ENCODE measurements at places on chromosomes 1 and 21.

GRCh38 chr1:3283849-3284248, 170.6 kb upstream of the ARHGEF16 start:
- DNase-seq, result no peak

- DNase-seq, result no peak
Observed at GRCh38 chr21:41864311-41865001, 14.7 kb downstream of the PRDM15 start.

DNA sequence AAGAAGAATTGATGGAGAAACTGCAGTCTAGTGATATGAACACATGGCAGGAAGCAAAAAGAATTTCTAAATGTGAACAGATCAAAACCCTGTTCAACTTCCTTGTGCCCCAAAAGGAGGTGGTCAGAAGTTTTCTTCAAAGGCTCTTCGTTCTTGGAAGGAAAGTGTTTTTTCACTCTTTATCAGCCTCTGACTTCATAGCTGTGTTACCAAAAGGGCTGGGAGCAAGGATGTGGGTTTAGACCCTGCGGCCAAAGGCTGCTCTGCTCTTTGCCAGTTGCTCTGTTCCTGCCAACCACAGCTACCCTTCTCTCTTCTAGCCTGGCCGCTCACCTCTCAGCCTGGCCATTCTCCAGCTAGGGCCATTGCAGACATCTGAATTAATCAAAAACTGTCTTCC, 53.8 kb downstream of the PTGER3 start:
- DNase-seq, result no peak

GRCh38 chr1:6506210-6507036, 15.0 kb upstream of the PLEKHG5 start:
- no peak for DNase-seq

DNA sequence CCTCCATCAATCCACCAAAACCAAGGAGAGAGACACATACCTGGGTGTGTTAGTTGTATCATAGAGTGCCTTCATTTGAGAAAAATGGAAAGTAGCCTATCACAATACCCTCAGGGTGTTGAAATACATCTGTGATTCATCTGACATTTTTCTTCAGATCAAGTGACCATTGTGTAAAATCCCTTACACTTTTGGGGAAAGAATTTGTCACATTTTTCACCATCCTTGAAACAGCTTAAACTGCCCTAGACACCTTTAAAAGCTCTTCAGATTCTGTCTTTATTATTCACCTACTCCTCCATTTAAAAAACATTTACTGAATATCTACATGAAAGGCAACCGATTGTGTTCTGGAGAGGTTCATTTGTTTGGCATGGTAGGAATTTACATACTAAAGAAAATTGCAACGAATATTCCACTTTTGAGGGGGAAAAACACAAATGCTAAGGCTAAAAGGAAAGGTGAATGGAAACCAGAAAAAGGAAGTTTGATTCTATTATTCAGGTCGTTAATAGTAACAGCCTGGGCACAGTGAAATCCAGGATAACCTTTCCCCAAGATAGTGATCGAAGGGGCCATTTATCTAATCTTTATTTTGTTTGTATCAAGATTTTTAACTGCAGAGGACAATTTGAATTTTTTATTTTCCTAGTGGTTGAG, 70.4 kb upstream of the SAMSN1 start:
- DNase-seq, result no peak

- DNase-seq, result no peak
Observed at GRCh38 chr1:54277451-54278341, 77.7 kb downstream of the MRPL37 start.

DNA sequence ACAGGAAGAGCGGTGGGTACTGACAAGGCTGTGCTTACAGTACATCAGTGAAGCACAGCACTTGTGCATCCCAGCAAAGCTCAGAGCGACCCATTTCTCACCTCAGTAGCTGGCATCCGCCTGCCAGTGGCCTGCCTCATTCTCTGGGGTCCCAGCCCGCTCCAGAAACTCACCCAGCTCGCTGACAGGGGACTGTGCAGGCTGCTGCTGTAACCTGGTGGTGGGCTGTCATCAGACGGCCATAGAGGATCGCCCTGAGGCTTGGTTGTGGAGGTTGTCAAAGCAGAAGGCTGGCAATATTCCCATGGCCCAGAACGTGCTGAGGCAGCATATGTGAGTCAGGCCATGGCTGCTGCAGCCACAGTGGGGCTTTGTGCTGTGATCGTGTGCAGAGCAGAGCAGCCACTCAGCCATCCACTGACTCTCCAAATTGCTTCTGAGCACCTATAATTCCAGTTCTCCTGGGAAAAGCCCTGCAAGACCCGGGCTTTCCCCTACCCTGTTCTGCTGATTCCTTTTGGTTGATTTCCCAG, 13.6 kb upstream of the GPR137B start:
- DNase-seq, result no peak

- no peak for DNase-seq
Observed at GRCh38 chr1:33312413-33312749, 8.5 kb downstream of the A3GALT2 start.

DNA sequence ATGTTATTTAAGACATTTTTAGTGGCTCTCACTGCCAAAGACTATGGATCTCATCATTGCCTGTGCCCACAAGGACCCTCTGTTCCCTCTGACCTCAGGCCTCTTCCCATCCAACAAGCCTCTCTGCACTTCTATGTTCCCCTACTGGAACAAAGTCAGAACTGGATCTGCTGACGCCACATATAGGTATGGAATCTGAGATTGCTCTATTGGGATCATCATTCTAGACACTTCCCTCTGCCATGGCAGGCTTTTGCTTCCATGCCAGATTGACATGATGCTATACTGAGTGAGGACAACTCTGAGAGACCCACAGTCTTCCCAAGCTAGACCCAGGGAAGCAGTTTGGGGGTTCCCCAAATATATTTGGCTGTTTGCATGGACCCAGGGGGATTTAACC, 76.0 kb upstream of the ZNF648 start:
- DNase-seq, result no peak

- no peak for DNase-seq
Observed at GRCh38 chr1:89641781-89642180, 8.9 kb downstream of the LRRC8C start.

- peak; percentile 80 for DNase-seq
Observed at GRCh38 chr1:230317823-230318819, 108.0 kb downstream of the PGBD5 start.

- peak; percentile 91 for DNase-seq
Observed at GRCh38 chr1:67685558-67686266, 711 bp downstream of the GADD45A start.

DNA sequence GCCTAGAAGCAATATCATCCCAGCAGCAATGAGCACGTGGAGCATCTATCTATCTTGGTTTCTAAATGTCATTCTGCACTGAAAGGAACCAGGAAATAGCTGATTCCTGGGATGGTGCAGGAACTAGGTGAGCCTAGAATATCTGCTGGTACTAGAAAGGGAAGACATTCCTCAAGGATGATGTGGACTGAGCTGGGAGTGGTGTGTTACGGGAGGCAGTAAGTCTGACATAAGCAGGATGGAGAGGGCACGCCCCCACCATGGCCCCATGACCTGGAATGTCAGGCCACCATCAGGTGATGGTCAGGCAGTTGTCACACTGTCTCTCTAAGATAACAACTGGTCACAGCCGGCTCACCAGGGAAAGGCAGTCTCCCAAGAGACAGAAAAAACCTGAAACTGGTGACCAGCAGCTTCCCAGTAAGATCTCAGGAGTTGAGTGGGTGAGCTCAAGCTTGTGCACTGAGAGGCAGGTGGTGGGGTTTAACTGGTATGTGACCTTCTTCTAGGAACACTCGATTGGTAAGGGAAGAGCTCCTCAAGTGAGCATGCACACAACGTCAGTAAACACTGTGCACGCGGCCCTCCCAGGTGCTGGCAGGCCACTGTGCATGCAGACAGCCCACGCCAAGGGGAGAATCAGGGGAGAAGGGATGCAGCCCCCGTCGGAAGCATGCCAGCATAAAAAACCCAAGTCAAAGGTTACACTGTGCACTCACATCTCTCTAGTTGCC, 148.7 kb downstream of the ADSS2 start:
- no peak for DNase-seq

- no peak for DNase-seq
Observed at GRCh38 chr1:88900883-88901282, 9.5 kb upstream of the GTF2B start.

DNA sequence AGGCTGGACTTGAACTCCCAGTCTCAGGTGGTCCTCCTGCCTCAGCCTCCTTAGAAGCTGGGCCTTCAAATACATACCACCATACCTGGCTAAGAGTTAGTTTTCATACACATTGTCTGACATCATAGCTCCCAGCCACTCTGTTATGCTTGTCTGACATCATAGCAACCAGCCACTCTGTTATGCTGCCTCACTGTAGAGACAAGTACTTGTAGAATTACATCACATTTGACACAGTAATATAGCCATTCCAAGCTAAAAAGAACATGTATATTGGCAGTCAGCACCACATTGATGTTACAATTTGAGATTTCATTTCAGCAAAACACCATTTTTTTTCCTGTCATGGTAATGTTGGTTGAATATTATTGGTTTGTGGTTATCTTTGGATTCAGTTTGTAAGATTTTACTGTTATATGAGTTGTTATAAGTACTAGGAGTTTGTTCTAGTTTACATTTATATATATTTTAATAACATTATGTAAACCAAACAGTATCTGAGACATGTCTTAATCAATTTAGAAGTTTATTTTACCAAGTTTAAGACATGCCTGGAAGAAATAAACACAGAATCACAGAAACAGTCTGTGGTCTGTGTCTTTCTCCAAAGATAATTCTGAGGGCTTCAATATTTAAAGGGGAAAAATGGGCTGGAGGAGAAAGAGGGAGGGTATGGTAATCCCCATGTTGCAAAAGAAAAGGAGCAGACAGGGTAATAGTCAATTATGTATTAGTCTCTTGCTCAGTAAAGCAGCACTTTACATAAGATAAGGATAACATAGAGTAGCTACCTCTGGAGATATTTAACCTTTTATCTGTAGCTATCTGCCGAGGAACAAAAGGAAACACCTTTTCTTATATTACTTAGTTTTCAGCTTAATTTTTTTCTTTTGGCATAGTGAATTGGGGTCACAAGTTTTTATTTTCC, 43.0 kb downstream of the XPR1 start:
- DNase-seq, result no peak

DNA sequence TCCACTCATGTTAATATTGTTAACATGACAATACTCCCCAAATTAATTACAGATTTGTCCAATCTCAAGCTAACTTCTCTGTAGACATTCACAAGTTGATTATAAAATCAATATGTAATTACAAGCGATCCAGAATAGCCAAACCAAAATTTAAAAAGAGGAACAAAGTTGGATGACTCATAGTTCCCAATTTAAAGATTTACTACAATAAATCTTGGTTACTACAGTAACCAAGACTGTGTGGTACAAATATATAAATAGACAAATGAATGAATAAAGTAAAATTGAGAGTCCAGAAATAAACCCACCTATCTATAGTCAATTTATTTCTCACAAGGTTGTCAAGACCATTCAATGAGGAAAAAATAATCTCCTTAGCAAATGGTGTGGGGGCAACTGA, 7.1 kb upstream of the KRTAP10-4 start:
- no peak for DNase-seq

GRCh38 chr21:44872649-44873355, 688 bp downstream of the PTTG1IP start:
- DNase-seq, result no peak

- no peak for DNase-seq
Observed at GRCh38 chr1:111750856-111751255, 4.8 kb upstream of the DDX20 start.

- DNase-seq, result no peak
Observed at GRCh38 chr1:21149855-21150432, 26.8 kb downstream of the EIF4G3 start.

GRCh38 chr1:78622548-78622947, 2.3 kb downstream of the IFI44L start:
- no peak for DNase-seq

DNA sequence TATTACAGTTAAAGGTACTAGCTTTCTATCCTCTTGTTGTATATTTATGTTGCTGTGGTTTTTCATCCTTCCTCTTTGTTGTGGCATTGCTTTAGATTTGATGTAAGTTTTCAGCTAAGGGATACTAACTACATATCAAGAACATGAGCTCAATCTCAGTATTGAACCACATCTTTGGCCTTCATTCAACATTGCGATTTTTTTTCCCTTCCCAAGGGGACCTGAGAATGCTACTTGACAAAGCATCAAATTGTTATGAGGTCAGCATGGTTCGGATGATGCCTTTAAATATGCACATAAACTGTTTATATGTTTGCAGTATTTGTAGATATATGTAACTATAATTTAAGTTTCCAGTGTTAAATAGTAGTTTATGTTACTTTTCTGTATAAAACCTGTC, 31.7 kb upstream of the GPR88 start:
- DNase-seq, result no peak

GRCh38 chr1:166838766-166839599, at the start of gene POGK:
Gene POGK, plus strand, starts transcription at chr1:166839475. Its CDS starts 1,482 bp downstream, at chr1:166840957.
- DNase-seq, result peak; percentile 95

DNA sequence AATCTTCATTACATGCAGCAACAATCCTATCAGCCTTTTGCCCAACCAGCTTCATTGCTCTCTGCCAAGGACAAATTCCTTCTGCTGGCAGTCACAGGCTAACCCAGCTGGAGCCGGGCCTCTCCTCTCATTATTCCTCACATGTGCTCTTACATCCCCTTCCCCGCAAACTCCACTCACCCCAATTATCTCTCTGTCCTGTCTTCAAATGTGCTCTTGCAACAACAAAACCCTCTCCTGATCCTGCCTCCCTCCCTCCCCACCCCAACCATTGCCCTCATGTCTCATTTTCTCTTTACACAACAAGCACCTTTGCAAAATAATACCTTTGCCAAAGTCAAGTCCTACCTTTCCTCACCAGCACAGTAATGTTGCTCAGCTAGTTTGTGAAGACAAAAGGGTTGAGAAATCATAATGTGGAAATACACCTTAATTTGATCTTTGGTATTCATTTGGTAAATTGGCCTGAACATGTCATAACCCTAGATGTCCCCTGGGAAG, 36.0 kb upstream of the DHCR24 start:
- no peak for DNase-seq

GRCh38 chr1:245113649-245114048, 41.1 kb upstream of the KIF26B start:
- no peak for DNase-seq

DNA sequence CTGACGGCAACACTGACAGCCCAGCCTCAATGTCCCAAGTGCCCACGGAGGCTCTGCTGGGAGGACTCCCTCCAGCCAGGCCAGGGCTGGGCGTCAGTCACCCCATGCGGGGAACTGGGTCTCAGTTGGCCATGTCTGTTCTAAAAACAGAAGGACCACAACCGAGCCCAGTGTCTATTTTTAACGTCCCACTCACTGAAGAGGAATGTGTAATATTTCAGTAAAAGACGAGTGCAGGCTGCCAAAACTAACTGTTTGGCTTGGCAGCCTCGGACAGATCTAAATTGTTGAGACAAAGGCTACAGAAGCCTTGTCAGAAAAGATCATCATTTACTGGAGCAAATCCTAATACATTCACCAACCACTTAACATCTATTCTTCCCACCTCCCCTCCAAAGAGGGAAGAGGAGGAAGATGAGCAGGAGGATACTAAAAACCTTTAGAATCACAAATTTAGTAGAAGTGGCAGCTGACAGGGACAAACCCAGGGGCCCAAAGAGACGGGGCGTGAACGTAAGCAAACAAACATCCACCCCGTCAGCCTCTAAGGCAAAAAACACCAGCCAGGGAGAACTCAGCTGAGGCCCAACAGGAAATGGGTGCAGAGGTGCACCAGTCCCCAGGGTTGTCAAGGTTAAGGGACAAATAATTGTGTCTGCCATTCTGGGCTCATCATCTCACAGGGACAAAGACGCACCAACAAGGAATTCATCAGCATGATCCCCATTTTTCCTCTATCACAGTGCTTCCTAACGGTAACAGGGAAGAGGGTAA, 18.7 kb downstream of the C1orf198 start:
- DNase-seq, result no peak

- DNase-seq, result no peak
Observed at GRCh38 chr21:42539931-42540343, 26.3 kb downstream of the SLC37A1 start.

All from mesenteric fat pad (tissue), 1 donor.